ENCODE measurements at places on chromosomes 16 and 17.

DNA sequence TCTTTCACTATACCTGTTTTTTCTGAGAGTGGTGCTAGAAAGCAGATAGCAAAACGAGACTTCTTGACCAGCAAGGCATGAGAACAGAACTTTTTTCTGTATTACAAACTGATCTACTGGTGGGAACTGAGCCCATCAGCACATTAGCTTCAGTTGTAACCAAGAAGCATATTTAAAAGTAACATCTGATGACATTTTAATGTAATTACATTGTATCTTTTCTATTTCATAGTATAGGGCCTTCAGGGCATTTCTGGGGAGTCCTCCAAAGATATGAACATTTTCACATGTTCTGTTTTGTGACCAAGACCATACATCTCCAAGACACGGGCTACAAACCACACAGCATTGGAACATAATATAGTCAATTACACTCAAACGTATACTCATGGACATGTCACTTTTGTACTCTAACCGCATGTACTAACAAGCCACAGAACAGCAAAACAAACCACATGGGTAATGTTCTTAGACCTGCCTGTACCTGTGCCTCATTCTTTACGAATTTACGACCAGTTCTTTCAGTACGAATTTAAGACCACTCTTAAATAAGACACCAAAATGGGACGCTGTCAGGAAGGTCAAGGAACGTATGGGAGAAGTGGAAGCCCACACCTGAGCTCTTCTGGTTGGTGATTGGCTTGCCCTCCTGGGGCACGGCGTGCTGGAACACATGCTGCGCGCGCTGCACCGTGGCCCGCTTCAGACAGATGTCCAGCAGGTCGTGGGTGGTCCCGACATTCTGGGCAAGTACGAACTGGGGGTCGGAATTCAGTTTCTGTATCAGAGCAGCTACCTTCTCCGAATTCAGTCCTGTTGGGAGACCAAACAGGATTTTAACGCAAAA, 825 bp downstream of the BLMH start:
- DNase-seq: peak; percentile 62

DNA sequence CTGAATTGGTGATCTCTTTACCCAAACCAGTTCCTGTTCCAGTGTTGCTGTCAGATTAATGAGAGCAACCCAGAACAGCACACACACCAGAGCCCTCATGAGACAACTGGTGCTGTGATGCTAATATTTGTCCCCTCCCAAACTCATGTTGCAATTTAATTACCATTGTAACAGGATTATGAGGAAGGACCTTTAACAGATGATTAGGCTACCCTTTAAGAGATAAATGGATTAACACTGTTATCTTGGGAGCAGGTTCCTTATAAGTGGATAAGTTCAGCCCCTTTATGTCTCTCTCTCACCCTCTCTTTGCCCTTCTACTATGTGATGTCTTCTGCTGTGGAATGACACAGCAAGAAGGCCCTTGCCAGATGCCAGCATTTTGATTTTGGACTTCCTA, 1.1 kb upstream of the CCDC182 start:
- DNase-seq: no peak

GRCh38 chr17:16304830-16305229, 48.4 kb downstream of the CENPV start:
- DNase-seq: no peak

DNA sequence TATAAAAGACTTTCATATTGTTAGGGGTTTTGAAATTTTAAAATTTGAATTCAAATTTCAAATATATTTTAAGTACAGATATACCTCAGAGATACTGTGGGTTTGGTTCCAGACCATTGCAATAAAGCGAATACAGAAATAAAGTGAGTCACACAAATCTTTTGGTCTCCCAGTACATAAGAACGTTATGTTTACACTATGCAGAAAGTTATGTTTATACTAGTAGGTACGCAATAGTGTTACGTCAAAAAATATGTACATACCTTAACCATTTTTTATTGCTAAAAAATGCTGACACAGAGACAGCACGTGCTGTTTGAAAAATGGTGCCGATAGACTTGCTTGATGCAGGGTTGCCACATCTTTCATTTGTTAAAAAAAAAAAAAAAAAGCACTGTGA, 19.7 kb downstream of the NUP88 start:
- no peak for DNase-seq

DNA sequence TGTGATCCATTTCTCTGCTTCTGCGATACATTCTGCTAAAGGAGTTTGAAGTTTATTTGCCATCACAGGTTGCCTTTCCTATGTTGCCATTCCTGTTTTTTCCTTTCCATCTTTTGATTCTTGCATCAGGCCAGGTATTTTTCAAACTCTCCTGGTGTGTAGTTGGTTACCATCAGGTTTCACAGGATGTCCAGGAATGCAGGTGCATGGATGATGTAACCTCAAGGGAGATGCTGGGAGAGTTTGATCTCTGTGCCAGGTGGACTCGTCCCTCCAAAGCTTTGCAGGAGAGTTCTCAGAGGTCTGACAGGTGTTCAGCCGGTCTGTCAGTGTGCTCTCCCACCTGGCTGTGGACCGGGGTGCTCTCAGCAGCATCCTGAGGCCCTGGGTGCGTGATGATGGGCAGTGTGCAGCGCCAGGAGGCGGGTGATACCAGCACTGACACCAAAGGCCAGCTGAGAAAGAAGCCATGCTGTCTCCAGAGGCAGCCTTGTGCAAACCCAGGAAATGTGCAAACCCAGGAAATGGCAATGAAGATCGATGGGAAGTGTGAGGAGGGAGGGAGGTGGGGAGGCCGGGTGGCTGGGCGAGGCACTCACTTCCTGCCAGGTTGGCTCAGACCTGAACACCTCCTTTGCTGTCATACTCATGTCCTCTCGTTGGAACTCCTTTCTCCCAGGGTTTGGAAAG, 1.7 kb downstream of the ATP2C2 start:
- DNase-seq: no peak

GRCh38 chr16:15983898-15984297, 34.5 kb downstream of the ABCC1 start:
- no peak for DNase-seq

GRCh38 chr16:81485824-81486539, 41.4 kb downstream of the CMIP start:
- DNase-seq: no peak

DNA sequence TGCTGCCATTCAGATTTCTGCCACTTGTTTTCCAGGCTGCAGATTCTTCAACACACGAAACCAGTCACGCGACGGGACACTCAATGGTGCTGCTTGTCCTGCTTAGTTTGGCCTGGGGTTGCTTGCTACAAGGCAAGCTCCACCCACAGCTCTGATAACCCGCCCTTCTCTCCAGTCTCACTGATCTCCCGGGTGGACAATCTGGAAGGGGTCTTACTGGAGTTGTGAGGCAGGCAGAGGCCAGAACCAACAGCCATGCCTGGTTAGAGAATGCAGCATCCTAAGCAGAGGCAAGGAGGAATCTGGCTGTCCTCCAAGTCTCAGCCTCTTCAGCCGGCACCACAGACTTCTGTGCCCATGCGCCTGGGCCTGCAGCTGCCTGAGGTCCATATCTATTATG, 119.1 kb downstream of the KCNJ12 start:
- DNase-seq: no peak

DNA sequence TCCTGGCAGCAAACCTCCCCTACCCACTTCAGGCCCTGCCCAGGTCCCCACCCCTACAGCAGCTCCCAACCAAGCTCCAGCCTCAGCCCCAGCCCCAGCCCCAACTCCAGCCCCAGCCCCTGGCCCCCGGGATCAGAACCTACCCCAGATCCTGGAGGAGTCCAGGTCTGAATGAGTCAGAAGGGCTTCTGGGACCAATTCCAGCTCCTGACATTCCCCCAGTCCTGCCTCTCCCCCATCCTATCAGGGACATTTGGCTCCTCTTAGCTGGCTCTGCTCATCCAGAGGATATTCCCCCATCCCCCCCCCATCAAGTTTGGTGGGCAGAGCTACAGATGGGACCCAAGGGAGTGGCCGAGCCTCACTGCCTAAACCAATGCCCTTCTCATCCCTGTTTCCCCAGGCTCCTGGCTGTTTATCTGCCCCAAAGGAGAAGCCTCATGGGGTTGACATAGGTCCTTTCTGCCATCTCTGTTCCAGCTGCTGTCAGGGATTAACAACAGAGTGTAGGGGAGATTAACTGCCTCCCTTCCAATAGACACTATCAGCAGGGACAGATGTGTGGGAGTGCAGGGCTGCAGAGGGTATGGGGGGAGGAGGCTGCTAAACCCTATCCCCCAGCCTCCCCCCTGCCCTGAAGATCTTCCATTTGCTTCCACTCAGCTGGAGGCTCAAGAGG, 16.5 kb downstream of the CNTNAP1 start:
- no peak for DNase-seq

GRCh38 chr17:31582151-31582907, 190.9 kb downstream of the RAB11FIP4 start:
- peak; percentile 79 for DNase-seq

DNA sequence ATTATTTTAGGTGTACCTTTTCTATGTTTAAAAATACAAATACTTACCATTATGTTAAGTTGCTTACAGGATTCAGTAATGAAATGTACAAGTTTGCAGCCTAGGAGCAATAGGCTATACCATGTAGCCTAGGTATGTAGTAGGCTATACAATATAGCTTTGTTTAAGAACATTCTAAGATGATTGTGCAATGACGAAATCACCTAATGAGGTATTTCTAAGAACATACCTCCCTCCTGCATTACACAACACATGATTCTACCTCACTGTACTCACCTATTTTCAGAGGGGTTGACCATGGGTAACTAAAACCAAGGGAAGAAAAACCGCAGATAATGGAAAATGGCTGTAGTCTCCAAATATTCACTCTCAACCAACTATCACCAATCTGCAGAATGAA, 35.3 kb upstream of the TBC1D3K start:
- DNase-seq: no peak

- no peak for DNase-seq
Measured at GRCh38 chr16:86911437-86911958, 333.1 kb downstream of the FOXL1 start.

GRCh38 chr16:17759451-17760390, 289.0 kb upstream of the XYLT1 start:
- no peak for DNase-seq

DNA sequence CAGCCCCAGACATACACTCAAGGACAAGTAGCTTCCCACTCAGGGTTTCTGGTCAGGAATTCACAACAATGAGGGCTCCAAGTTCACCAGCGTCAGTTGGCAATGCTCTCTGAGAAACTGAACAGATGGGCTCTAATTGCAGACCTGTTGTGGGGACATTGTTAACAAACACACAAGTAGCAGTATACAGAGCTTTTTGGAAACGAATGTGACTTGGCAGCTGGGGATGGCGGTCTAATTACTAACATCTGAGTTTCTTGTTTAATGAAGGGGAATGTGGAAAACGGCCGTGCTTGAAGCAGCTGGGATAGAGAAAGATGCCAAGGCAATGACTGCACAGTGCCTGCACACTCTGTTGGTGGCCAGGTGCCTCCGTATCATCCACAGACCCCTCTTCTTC, 316.1 kb upstream of the IRX3 start:
- no peak for DNase-seq

GRCh38 chr17:47905221-47905733, 9.2 kb downstream of the SP2 start:
- peak; percentile 59 for DNase-seq

DNA sequence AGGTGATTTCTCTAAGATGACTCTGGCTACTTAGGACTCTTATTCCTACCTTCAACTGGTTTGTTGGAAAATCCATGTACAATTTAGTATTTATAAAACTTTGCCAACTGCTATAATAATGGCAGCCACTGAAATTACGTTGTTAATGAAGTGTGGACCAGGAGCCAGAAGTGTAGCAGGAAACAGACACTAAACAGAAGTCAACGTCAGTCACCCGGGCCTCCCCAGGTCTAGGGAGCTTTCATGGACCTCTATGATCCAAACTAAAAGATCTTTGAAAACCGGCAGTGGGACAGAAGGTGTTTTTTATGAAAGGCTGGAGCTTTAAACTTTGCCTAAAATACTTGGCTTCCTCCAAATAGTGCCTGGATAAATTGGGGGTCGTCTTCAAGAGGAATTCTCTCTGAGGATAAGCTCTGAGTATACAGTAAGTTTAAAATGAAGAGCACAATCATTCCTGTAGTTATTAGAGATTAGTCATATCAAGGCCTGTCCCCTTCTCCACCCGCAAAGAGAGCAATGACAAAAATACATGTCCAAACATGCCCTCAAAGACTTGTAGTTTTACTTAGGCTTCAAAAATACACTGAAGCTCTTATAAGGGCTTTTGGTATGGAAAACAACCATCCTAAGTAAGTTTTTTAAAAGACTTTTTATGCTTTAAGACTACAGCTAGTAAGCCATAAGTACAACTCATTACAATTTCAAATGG, 34.6 kb downstream of the DCUN1D3 start:
- DNase-seq: no peak

DNA sequence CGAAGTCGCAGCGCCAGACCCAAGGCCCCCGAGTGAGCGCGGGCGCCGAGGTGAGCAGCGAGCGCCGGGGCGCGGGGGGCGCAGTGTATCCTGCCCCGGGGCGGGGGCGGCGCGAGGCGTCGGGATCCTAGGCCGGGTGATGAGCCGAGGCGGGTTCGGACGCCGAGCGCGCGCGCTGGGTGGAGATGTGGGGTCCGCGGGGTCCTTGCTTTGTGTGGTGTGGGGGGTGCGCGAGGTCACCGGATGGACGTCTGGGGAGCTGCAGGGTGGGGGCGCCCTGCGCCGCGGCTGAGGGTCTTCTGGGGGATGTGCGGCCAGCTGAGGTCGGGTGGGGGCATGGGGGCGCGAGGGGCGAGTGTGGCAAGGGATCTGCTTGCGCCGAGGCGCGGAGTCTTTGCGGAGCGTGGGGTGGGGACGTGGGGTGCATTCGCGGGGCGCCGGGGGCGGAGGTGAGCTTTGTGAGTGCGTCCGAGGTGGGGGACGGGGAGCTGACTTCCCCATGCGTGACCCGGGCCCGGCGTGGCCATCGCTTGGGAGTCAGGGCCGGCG, 560 bp downstream of the RAI1 start:
- no peak for DNase-seq

- peak; percentile 52 for DNase-seq
Measured at GRCh38 chr17:8149419-8150193, 2.6 kb downstream of the PER1 start.

- DNase-seq: no peak
Measured at GRCh38 chr17:65978871-65979270, 213.1 kb downstream of the CEP112 start.

GRCh38 chr17:40168262-40168832, 8.9 kb upstream of the RAPGEFL1 start:
- no peak for DNase-seq

DNA sequence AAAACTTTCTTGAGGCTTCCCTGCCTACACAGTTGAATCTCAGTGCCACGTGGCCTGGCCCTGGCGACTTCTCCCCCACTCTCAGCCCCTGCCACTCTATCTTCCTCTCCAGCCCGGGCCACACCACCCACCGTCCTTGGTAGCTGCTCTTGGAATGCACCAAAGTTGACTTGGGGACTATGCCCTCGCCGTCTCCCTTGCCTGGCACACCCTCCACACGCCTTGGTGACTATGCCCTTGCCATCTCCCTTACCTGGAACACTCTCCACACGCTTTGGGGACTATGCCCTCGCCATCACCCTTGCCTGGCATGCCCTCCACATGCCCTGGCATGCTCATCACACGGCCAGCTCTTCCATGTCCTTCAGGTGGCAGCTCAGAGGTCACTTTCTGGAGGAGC, 15.5 kb upstream of the TVP23A start:
- DNase-seq: no peak

GRCh38 chr17:77928519-77929179, 29.9 kb upstream of the TNRC6C start:
- no peak for DNase-seq

- peak; percentile 65 for DNase-seq
Measured at GRCh38 chr16:351804-352520, 561 bp downstream of the AXIN1 start.

Data from lower lobe of right lung (tissue), 2 donors.